ENCODE measurements at places on chromosomes 1 and 21. TPM values are rescaled to one million over a fixed set of nuclear protein-coding genes. Genes with fewer than 3 reads are reported as not detected.

Gene MYOC
- 6.9 TPM for total RNA-seq

Gene TRIM46
- total RNA-seq = 0.16 TPM

Gene HORMAD1
- not detected for total RNA-seq

Gene AKIRIN1
- 42.7 TPM for total RNA-seq

Gene RCC1
- total RNA-seq = 11.0 TPM

Gene SELP
- 4.6 TPM for total RNA-seq

Gene DCST2
- 0.49 TPM for total RNA-seq

Gene LCE6A
- total RNA-seq = not detected

Data from sigmoid colon (tissue), 7 donors.